ENCODE measurements at places on chromosomes 5 and 9.

GRCh38 chr5:163916376-163916775 is 411.0 kb downstream of the MAT2B start:
- no peaks in the 10 kb centered on the region for H3K36me3 ChIP-seq
- H3K4me1 ChIP-seq = no peaks in the 10 kb centered on the region
- H3K27ac ChIP-seq = no peak overlapping the region

GRCh38 chr9:105141146-105141975 is 103.1 kb upstream of the SLC44A1 start:
- H3K27ac ChIP-seq = no peak overlapping the region
- H3K27me3 ChIP-seq = no peaks in the 10 kb centered on the region
- no peak for DNase-seq

DNA sequence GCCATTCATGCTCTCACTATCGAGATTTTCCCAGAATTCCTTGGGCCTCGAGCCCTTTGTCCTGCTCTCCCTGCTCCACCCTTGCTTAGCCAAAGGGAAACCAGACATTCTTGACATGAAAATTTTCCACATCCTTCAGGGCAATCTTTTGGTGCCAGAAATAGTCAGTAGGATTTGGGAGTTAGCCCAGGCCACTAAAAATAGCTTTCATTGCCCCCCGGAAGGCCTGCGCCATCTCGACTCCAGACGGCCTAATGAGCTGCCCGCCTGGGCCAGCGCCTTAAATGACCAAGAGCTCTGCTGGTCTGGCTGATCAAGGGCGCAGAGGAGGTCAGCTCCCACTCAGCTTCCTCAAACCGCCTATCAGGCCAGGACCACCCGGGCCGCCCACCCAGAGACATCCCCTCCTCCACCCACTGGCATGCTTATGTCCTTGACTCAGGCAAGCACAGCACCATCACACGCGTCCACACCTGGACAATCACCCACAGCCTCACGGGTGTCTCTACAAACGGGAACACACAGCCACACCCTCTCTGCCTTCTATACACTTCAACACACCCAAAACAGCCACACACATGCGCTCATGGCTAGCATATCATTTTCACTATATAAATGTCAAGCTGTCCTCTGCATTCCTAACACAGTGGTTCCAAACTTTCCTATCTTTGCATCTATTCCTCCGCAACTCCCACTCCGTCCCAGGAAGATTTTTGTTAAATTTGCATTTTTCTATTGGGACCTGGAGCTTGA is 20.9 kb downstream of the DUSP1 start:
- no peak overlapping the region for H3K4me3 ChIP-seq
- H3K27me3 ChIP-seq = no peaks in the 10 kb centered on the region

DNA sequence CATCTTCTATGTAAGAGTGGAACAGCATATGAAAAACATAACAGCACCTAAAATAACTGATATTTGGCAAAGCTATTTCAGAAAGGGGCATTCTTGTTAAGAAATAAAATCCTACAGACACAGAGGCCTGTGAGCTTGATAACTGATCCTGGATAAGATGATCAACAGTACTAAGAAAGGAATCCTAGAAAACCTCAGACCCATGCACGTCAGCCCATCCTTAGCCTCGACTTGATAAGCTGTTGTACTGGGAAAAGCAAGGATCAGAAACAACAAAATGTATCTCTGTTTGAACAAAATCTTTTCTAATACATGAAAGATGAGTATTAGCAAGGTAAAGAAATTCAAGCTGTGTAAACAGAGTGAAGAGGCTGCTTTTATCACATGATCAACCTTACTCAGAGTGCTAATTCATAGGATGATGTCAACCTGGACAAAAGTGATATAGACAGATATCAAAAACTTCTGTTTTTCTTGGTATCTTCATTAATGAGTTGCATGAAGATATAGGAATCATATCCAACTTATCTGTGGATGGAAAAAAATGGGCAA is 15.2 kb downstream of the LIFR start:
- H3K27me3 ChIP-seq = no peaks in the 10 kb centered on the region
- H3K4me1 ChIP-seq = peaks cover 8% of the 10 kb centered on the region
- peak overlapping the region; percentile 39 for H3K27ac ChIP-seq
- no peak for DNase-seq
- H3K4me3 ChIP-seq = no peak overlapping the region
- H3K36me3 ChIP-seq = no peaks in the 10 kb centered on the region

DNA sequence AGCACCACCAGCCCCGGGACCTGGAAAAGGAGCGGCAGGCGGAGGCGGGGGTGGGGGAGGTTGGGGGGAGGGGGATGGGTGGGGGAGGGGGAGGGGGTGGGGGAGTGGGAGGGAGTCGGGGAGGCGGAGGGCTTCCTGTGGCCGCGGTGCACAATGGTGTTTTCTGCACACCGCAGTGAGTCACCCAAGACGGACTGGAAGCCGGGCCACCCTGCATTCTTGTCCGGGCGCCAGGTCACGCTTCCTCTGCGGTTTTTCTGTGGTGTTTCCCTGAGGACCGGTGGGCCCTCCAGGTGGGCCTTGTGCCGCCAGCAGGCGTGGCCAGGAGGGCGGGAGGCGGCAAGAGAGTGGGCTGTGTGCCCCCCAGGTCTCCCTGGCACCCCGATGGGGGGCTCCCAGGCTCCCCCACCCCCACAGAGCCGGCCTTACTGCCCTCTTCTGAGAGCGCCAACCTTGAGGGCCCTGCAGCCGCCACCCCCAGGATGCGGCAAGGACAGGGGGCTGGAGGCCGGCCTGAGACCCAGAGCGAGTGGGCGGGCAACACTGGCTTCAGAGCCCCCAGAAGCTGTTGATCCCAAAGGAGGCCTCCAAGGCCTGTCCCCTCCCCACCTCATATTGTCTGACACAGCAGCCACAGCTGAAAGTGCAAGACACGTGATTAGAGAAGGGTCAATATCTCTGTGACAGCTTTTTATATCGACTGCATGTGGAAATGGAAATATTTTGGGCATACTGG is 11.1 kb downstream of the EXD3 start:
- H3K4me3 ChIP-seq = peak overlapping the region; percentile 7
- H3K27ac ChIP-seq = peak overlapping the region; percentile 71
- no peaks in the 10 kb centered on the region for H3K4me1 ChIP-seq
- no peaks in the 10 kb centered on the region for H3K36me3 ChIP-seq
- peak; percentile 58 for DNase-seq

DNA sequence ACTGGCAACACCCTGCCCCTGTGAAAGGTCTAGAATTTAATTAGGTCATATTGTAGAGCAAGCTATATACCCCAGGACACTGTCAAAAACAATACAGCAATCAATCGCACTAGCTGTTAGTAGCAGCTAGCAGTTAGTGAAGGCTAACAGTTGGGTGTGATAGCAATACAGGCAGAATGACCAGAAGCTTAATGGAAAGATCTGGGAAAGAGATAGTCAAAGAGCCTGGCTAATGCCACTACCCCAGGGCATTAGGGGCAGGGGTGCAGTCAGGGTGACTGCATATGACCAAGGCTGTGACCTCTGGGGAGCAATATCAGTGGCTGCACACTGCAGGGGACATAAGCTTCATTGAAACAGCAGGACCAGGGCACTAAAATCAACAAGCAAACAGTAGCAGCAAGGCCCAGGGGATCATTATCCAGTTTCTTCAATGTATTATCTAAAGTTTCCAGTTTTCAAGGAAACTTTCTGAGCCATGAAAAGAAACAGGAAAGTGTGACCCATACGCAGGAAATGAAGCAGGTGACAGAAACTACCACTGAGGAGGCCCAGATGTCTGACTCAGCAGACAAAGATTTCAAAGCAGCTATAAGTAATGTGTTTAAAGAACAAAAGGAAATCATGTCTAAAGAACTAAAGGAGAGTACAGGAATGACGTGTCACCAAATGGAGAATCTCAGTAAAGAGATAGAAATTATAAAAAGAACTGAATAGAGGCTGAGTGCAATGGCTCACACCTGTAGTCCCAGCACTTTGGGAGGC is 82.4 kb downstream of the ZNF354C start:
- H3K36me3 ChIP-seq = peaks cover 5% of the 10 kb centered on the region
- H3K4me3 ChIP-seq = no peak overlapping the region
- no peak overlapping the region for H3K27ac ChIP-seq
- no peaks in the 10 kb centered on the region for H3K27me3 ChIP-seq
- H3K4me1 ChIP-seq = no peaks in the 10 kb centered on the region

DNA sequence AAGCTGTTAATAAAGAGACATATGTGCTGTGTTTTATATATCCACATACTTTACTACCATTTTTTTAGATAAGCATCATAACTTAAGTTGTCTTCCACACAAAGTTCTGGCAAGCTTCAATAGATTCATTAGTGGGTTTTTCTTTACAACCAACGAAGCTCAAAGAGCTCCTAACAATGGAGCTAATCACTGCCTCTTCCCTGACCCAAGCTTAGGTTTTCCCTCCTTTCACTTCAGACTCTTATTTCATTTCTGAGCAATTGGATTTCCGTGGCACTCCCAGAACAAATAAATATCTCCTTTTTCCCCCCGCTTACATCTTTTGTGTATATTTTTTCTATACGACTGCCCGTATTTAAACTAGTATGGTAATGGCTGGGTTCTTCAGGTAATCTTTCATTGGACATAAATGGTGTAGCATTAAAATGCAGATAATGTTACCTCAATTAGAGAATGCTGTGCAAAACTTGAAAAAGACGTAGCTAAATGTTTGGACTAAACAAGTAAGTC is 275.5 kb upstream of the TMEM161B start:
- no peak overlapping the region for H3K4me3 ChIP-seq
- no peak overlapping the region for H3K27ac ChIP-seq
- no peak for DNase-seq

- no peaks in the 10 kb centered on the region for H3K27me3 ChIP-seq
- peaks cover 11% of the 10 kb centered on the region for H3K4me1 ChIP-seq
- H3K4me3 ChIP-seq = no peak overlapping the region
- peak overlapping the region; percentile 51 for H3K27ac ChIP-seq
Observed at GRCh38 chr5:157478726-157479125, 18.7 kb downstream of the NIPAL4 start.
